ENCODE measurements at places on chromosomes 1 and 21.

GRCh38 chr1:38941527-38942019, at the start of gene RHBDL2:
Gene RHBDL2, minus strand, starts transcription at chr1:38941830. Its CDS starts 22,618 bp downstream, at chr1:38919212.
- DNase-seq: no peak

GRCh38 chr1:218347723-218348627, 2.8 kb downstream of the TGFB2 start:
- no peak for DNase-seq

DNA sequence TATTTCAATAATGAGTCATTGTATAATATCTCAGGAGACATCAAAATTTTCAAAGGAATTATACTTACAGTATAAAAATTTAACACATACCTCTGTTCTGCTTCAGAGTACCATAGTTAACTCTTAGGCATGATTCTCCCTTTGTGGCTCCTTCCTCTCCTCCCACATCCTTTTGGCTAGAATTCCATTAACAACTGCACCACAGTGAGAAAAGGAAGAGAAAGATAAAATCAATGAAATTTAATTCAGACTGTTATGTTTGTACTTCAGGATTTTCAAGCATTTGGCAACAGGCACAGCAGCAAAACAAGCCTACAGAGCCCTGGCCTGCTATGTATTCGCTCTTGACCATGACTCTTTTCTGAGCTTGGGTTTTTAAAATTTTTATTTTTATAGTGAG, 57.2 kb upstream of the SGIP1 start:
- DNase-seq: no peak

- DNase-seq: no peak
Measured at GRCh38 chr21:38905752-38906151, 100.0 kb downstream of the ETS2 start.

GRCh38 chr1:224157316-224157715, 25.7 kb upstream of the DEGS1 start:
- no peak for DNase-seq

- no peak for DNase-seq
Measured at GRCh38 chr1:2948751-2949680, 72.3 kb upstream of the ACTRT2 start.

DNA sequence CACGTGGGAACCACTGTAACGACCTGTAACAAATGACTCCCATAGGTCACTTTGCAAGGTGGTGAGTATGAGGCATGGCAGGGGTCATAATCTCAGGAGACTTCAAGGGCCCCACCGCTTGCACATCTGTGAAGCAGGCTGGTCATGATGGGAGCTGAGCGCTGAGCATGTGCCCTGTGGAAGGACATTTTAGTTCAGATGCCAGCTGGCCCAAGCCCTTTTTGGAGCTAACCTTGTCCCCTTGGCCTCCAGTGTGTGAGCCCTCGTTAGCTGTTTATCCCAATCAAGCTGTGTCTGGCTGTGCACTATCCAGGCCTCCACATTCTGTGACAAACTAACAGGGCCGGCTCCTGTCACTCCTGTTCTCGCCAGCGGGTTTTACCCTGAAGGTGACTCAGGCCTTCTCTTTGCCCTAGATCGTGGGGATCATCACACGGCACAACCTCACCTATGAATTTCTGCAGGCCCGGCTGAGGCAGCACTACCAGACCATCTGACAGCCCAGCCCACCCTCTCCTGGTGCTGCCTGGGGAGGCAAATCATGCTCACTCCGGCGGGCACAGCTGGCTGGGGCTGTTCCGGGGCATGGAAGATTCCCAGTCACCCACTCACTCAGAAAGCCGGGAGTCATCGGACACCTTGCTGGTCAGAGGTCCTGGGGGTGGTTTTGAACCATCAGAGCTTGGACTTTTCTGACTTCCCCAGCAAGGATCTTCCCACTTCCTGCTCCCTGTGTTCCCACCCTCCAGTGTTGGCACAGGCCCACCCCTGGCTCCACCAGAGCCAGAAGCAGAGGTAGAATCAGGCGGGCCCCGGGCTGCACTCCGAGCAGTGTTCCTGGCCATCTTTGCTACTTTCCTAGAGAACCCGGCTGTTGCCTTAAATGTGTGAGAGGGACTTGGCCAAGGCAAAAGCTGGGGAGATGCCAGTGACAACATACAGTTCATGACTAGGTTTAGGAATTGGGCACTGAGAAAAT, 7.6 kb downstream of the NPPA start:
- DNase-seq: no peak

DNA sequence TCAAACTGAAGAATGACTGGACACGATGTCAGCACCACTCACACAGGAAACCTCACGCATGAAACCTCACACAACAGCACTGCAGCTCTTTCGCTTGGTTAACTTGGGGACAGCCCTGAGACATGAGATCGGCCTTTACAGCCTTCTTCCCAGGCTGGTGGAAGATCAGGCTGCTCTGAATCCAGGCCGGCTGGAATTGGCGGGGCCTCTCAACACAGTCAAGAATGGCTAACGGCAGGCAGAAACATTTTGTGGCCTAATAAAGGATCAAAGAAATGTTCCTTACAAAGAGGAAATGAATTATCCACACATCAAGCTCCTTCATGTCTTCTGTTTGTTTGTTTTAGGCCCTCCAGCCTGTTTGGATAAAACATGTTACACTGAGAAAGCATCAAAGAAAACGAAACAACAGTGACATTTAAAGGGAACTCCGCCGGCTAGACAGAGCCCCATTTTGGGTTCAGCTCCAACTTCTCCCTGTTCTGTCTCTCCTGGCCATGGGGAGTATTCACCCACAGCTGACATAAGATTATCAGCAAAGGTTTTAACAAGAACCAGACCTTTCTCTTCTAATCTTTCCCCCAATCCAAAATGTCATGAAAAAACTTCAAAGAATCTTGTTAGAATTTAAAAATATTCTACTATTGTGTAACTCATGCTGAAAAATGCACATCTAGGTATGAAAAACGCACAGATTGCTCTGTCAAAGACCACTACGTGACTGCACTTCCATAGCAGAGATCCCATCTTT, 131.2 kb downstream of the SLC45A1 start:
- no peak for DNase-seq

DNA sequence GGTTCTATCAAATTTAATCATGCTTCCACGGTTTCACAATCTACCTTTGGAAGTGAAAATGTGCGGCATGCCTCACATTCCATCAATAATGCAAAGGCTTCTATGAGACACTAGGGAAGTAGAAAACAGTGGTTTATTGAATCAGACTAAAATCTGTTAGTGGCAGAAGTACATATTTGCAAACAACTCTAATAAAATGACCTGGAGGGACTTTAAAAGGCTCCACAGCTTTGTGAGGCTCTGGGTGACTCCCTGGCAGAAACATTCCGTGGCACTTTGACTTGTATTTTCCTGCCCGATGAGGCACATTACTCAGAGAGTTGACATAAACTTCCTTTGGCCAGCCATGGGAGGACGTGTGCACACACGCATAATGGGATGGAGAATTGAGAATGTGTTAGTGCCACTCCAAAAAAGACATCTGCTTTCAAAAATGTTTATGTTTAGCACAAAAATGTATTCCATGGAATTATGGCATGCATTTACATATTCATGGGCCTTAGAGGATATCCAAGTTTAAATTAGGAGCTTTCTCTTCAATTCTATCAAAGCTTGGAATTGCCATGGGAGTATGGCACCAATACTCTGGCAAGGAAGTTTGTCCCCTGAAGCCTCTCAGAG, 60.0 kb upstream of the SSX2IP start:
- no peak for DNase-seq

- no peak for DNase-seq
Measured at GRCh38 chr1:80036690-80037432, 1030.3 kb upstream of the ADGRL4 start.

GRCh38 chr1:151619489-151620093, 7.7 kb downstream of the SNX27 start:
- DNase-seq: no peak

Measured in activated T-cell treated with anti-CD3 and anti-CD28 coated beads for 4 hours (primary cell).